NCI-H774 (cell line): ENCODE measurements at places on chromosomes 7 and 10.

GRCh38 chr10:130929422-130930325, 381.8 kb downstream of the TCERG1L start:
- DNase-seq = peak; percentile 6

DNA sequence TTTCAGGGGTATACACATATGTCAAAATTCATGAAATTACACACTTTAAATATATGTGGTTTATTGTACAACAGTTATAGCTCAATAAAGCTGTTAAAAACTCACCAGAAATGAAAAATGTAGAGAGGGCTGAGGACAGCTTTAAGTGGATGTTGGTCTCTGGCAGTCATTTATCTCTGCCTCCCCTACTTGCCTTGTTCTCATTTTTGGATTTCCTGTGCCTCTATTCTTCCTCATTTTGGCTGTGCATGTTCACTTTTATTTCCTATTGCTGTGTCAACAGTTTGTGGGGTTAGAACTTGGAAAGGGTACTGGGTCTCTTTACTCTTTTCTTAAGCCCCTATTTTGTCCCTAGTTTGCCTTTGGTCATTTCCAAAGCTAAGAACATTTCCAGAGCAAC, 18.6 kb upstream of the MEST start:
- DNase-seq = no peak

- no peak for DNase-seq
Measured at GRCh38 chr7:158827411-158828132, 1.7 kb downstream of the ESYT2 start.

- DNase-seq = no peak
Measured at GRCh38 chr7:159015454-159016410, 128.9 kb downstream of the VIPR2 start.

DNA sequence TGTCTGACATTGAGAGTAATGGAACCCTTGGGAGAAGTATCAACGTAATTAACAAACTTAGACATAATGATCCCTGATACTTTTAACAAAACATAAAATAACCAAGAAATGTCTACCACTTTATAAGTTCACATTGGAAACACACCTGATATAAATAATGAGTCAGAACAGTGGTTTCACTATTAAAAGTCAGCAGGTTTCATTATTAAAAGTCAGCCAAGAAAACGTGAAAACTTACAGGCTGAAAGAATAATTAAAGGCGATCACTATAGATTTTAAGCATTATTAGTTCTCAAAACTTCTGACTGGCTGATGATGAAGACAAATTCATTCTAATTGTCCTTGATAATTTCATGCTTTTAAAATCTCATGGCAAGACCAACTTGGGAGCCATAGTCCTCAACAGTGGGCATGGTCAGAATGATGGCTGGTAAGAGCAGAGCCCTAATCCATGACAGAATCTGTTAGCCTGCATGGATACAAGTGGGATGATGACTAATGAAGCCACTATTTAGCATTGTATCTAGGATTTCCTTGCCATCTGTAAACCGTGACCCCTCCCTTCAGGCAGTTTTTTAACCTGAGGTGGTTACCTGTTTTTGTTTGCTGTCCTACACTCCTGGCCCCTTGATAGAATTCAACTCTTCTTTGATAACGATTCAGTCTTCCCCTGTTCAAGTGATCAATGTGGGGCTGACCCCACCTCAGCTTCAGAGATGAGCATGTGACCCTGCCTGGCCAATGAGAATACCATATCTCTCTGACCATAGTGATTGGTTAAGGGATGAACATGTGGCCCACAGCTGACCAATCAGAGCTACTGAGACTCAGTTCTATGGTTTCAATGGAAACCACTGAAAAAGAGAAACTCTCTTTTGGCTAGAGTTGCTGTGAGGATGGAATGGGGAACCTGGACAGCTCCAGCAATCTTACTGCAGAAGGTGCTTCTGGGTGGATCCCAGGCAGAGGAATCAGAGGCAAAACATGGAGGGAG, 151.0 kb downstream of the PLPP4 start:
- DNase-seq = no peak

- DNase-seq = no peak
Measured at GRCh38 chr10:77862595-77862994, 64.0 kb downstream of the DLG5 start.

GRCh38 chr10:78628976-78629375, 439.8 kb upstream of the ZMIZ1 start:
- no peak for DNase-seq

- no peak for DNase-seq
Measured at GRCh38 chr10:13990392-13990805, 340.3 kb downstream of the FRMD4A start.

GRCh38 chr7:149325248-149325647, 63.3 kb downstream of the ZNF783 start:
- no peak for DNase-seq
